Right ventricle myocardium superior (tissue), 1 donor: ENCODE measurements at places on chromosomes 5 and 9.

DNA sequence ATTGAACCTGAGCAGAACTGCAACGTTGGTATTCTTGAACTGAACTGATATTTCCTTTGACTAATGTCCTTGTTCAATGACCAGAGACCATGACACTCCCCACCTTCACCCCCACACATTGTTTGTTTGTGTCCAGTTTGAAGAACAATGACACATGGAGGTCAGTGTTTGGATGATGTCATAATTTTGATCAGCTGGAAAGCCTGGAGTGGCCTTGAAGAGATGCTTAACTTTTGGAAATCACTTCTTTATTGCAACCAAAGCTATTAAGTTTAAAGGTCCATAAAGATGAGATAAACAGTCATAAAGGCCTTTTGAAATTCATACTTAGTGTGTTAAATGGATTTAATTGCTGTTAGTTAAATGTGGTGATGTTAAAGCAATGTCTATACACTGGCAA is 92.7 kb downstream of the TMC1 start:
- DNase-seq, result no peak

DNA sequence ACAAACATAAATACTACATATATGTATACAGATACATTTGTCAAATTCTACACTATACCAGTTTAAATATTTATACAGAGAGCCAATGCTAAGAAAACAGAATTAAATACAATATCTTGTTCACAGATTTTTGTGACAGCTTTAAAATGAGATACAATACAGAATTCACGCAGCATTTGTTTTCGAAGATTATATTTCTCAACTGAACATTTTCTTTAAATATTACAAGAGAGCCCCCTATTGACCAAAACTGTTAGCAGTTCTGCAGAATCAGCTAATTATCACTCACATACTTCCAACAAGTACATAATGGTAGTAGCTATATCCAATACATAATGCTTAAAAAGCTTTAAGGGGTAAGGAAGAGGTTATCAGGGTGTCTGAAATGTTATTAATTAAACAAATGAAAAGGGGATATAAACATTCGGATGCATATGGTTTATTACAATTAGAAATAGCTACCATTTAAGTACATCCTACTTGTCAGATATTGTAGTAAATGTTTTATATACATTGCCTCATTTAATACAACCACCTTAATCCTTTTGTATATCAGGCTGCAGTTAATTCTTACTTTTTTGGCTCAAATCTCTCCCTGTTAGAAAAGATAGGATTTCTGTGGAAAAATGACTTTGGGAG is 31.7 kb downstream of the ZDHHC21 start:
- no peak for DNase-seq

- DNase-seq, result no peak
Measured at GRCh38 chr5:29113516-29113915, 2075.1 kb upstream of the CDH9 start.

DNA sequence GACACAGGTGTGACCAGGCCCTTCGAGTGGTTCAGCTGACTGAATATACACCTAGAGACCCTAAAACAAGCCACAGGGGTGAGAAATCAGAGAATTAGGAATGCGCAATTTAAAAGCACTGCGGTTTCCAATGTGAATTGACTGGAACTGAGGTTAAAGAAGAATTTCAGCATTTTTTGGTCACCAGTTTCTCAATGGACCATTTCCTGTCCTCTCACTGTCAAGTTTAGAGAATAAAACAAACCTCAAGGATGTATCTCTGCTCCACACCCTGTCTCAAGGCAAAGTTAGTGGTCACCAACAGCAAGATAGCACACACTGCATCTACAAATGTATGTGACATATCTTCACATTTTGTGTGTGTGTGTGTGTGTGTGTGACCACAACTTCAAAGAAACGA is 143.8 kb upstream of the MAP3K1 start:
- DNase-seq, result no peak

GRCh38 chr5:181217803-181218062 is 5.3 kb upstream of the TRIM41 start:
- no peak for DNase-seq

DNA sequence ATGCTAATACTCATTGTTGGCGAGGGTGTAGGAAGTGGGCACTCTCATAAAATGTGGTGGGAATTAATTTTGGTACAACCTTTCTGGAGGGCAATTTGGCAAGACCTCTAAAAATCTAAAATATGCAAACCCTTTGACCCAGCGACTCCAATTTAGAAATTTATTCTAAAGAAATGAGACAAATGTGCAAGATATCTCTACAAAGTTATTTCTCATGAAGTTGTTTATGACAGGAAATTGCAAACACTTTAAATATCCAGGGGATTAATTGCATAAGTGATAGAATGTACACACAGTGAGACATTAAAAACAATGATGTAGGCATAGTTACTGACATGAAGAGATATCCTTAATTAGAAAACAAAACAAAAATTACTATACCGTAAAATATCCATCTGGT is 246.3 kb upstream of the MAP3K1 start:
- DNase-seq, result no peak
